Temporal lobe (tissue), 4 donors: ENCODE measurements at places on chromosomes 16 and 17. TPM values are rescaled to one million over a fixed set of nuclear protein-coding genes. Genes with fewer than 3 reads are reported as not detected.

Gene MYL4
- 0.49 TPM for total RNA-seq

Gene KRTAP1-5
- not detected for total RNA-seq

Gene MYH2
- under 0.01 TPM for total RNA-seq

Gene KIF2B
- total RNA-seq, result not detected

Gene CXCL16
- total RNA-seq, result 0.49 TPM
